Stomach (tissue), 19 donors: ENCODE measurements at places on chromosomes 5 and 9. TPM values are rescaled to one million over a fixed set of nuclear protein-coding genes. Genes with fewer than 3 reads are reported as not detected.

- DNase-seq = peak; percentile 59
Observed at GRCh38 chr9:136023410-136024225, 62.4 kb upstream of the UBAC1 start.

DNA sequence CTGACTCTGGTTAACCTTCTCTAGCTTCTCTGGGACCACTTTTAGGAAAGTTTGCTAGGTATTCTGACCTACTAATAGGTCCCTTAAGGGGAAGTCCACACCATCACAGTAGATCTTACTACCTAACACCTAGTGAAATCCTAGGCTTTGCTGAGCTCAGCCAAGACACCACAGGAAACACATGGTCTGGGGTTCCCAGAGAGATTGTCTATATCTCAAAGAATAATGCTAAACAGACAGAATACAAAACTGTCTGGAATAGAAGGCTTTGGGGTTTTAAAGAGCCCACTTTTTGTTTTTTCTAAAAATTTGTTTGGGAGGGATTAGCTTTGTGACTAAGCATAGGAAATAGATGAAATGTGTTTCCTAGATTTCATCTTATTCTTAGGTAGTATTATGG lies 395.1 kb downstream of the ARHGEF28 start:
- DNase-seq = no peak

GRCh38 chr5:94217745-94218144 lies 400.7 kb downstream of the KIAA0825 start:
- DNase-seq = no peak

GPX8 gene
- total RNA-seq = 0.89 TPM

DNA sequence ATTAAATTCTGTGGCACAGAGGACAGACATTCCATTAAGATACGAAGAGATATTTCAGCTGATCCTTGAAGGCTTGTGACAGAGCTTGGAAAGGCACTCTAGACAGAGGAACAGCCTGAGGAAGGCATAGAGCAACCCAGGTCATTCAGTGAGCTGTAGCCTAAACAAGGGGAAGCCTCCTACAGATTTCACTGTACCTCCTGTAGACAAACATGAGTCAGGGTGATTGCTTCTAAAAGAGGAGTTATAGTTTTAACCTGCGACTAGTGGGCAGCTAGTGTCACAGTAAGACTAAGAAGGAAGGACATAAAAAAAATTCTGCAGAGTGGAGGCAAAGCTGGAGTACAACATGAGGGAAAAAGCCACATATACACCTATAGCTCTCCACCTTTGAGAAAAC lies 43.5 kb upstream of the ANKDD1B start:
- no peak for DNase-seq

DNA sequence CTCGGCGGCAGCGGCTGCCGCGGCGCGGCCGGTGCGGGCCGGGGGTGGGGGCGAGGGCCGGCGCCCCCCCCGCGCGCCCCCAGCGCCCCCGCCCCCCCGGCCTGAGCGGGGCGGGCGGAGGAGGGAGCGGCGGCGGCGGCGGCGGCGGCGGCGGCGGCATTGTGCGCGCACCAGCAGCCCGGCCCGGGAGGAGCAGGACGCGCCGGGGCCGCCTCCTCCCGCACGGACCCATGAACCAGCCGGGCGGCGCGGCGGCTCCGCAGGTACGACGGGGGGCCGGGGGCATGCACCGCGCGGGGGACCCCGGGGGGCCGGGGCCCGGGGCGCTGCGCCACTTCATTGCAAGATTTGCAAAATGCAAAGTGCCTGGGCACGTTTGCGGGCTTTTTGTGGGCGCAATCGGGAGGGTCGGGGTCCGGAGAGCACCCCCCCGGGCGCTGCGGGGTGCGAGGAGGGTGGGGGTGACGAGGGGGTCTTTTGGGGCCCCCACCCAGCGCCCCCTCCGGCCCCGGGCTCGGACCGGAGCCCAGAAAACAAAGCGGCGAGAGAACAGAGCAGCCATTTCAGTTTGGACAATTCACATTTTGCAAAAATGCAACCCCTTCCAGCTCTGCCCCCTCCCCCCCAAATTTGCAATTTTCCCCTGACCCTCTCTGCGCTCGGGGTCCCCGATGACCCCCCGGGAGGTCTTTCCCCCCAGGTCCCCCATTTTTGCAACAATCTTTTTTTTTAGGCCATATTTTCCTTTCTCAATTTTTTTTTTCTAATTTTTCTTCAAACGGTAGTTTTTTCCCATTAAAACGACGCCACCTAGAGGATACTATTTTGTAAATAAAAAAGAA lies at the start of gene ZNF618:
Gene ZNF618 (plus strand): TSS at position 159 of the 842 bp plus-strand sequence. CDS start 72 bp downstream, at position 231.
- DNase-seq = peak; percentile 75

DNA sequence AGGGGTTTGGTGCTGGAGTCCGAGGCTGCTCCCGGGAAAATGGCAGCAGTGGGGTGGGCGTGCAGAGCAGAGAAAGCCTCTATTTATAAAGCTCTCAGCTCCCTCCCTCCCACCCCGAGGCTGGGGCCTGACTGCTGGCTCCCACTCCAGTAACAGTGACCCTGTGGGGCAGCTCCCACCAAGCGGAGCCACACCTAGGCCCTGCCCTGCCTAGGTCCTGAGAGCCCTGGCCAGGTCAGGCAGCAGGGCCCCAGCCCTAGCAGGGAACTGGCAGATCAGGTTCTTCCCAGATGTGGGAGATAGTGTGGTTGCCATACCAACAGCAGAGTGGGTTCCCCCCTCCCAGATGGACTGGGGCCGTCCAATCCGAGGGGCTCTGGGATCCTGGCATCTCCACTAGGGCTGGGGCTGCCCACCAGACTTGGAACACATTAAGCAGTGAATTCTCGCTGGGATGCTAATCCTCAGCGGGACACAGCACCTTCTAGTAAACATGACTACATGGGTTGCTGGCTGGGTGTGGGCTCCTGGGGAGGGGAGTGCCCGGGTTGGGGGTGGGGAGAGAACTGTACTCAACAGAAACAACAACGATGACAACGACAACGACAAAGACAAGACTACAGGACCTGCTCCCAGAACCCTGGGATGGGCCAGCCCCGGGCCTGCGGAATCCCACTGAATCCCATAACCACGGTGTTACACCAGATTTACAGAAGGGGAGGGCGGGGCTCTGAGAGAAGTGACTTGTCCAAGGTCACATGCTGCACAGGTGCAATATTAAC lies 1.5 kb downstream of the SH3GLB2 start:
- DNase-seq = peak; percentile 90

DBH gene
- not detected for total RNA-seq

- DNase-seq = no peak
Observed at GRCh38 chr5:54793468-54794134, 191.8 kb downstream of the ESM1 start.

GFPT2 gene
- 19.8 TPM for total RNA-seq

SOHLH1 gene
- total RNA-seq = not detected

DNA sequence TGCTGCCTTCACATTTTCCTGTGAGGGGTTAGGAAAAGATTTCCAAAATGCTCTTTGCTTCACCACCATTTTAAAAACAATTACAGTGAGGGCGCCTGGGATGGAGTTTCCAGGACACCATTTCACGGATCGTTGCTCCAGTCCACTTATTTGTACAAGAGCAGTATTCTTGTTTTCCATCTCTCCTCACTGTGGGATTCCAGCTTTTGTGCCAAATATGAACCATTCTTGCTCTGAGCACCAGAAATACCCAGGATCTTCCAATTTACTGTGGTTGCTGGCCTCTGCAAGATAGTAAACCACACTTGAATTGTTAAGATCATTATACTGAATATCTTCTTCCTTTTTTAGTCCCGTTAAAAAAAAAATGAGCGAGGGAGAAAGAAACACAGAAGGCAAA lies 899.5 kb downstream of the TLE1 start:
- no peak for DNase-seq

DNA sequence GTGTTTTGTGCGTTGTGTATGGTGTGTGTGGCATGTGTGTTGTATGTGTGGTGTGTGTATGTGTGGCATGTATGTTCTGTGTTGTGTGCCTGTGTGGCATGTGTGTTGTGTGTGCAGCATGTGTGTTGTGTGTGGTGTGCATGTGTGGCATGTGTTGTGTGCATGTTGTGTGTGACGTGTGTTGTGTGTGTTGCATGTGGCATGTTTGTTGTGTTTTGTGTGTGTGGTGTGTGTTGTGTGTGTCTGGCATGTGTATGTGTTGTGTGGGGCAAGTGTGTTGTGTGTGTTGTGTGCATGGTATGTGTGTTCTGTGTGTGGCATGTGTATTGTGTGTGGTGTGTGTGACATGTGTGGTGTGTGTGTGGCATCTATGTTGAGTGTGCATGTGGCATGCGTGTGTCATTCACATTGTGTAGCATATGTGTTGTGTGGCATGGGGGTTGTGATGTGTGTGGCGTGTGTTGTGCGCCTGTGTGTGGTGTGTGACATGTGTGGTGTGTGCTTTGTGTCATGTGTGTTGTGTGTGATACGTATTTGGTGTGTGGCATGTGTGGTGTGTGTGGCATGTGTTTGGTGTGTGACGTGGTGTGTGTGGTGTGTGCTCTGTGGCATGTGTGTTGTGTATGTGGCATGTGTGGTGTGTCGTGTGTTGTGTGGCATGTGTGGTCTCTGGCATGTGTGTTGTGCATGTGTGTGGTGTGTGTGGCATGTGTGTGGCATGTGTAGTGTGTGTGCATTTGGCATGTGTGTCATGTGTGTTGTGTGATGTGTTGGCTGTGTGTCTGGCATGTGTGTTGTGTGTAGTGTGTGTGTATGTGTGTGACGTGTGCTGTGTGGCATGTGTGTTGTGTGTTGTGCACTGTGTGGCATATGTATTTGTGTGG lies 46.6 kb upstream of the IRX4 start:
- DNase-seq = no peak

GRCh38 chr5:66180282-66181155 lies 36.4 kb downstream of the SREK1 start:
- DNase-seq = no peak
